Prostate gland (tissue), 2 donors: ENCODE measurements at places on chromosomes 16 and 17. TPM values are rescaled to one million over a fixed set of nuclear protein-coding genes. Genes with fewer than 3 reads are reported as not detected.

RND2 gene
- total RNA-seq: 1.6 TPM

- no peaks in the 10 kb centered on the region for H3K36me3 ChIP-seq
- no peaks in the 10 kb centered on the region for H3K4me1 ChIP-seq
- H3K27ac ChIP-seq: peak overlapping the region; percentile 52
- no peaks in the 10 kb centered on the region for H3K27me3 ChIP-seq
These were observed 9.0 kb upstream of the G6PC1 start for GRCh38 chr17:42891539-42892152.

DNA sequence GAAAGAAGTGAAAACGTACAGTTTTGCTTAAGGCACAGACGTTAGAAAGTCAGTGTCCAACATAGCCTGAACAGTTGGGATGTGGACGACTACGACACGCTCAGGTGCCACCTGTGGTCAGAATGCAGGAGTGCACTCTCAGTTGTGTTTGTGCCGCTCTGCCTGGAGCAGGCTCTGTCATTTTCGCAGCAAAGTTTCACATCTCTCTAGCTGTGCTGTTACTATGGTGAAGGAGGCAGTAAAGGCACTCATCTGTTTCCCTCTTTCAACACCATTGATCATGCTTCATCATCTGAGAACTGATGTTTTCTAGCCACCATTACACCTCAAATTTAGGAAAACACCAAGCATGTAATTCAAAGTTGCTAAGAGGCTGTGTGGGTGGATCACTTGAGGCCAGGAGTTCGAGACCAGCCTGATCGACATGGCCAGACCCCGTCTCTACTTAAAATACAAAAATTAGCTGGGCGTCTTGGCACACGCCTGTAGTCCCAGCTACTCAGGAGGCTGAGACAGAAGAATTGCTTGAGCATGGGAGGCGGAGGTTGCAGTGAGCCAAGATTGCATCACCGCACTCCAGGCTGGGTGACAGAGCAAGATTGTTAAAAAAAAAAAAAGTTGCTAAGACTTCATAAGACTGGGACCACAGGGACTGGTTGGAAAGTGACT is 44.9 kb upstream of the DNAJA2 start:
- H3K4me3 ChIP-seq: no peak overlapping the region
- H3K27me3 ChIP-seq: no peaks in the 10 kb centered on the region
- no peaks in the 10 kb centered on the region for H3K4me1 ChIP-seq
- H3K36me3 ChIP-seq: no peaks in the 10 kb centered on the region
- no peak overlapping the region for H3K27ac ChIP-seq

- DNase-seq: no peak
- no peaks in the 10 kb centered on the region for H3K36me3 ChIP-seq
- H3K27ac ChIP-seq: no peak overlapping the region
- no peak overlapping the region for H3K4me3 ChIP-seq
- no peaks in the 10 kb centered on the region for H3K27me3 ChIP-seq
These were observed 139.3 kb downstream of the GAS7 start for GRCh38 chr17:10058921-10059683.

DNA sequence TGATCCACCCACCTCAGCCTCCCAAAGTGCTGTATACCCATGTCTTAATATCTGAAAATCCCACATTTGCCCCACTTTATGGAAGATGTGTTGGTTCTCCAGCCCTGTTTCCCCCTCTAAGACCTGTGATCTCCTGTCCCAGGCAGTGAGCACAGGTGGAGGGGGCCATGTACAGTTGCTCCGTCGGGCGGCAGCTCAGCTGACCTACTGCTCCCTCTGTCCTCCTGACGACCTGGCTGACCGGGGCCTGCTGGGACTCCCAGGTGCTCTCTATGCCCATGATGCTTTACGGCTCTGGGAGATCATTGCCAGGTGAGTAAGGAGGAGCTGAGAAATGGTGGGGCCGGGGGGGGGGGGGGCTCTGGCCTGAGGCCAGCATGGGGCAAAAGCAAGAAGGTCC is 6.7 kb upstream of the RNASEK start:
- no peak for DNase-seq
- no peaks in the 10 kb centered on the region for H3K27me3 ChIP-seq
- no peaks in the 10 kb centered on the region for H3K36me3 ChIP-seq
- H3K4me1 ChIP-seq: peaks cover 3% of the 10 kb centered on the region

HBZ gene
- not detected for total RNA-seq

RNF135 gene
- 32.1 TPM for total RNA-seq

DNA sequence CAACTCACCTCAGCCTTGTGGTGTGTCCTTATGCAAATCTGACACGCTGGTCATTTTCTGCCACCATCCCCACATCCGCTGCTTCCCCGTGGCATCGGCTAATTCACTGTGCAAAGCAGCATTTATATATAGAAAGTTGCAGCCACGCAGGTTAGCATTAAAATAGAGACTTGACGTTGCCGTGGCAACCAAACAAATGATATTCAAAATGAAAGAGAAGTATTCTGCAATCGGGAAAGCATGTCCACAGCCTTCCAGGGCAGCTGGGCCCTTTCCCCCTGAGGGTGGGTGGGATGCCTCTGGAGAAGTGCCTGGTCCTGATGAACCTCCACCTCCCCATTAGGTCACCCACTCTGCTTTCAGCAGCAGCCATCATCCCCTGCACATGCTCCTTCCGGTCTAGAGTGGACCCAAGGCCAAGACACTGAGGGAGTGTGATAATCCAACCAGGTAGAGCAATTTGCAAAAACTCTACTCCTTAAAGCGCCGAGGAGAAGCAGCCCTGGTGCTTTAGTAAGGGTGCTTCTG is 138.7 kb downstream of the GAS7 start:
- no peak for DNase-seq
- H3K27me3 ChIP-seq: no peaks in the 10 kb centered on the region
- H3K36me3 ChIP-seq: no peaks in the 10 kb centered on the region
- peaks cover 5% of the 10 kb centered on the region for H3K4me1 ChIP-seq

- H3K27ac ChIP-seq: peak overlapping the region; percentile 6
- H3K4me1 ChIP-seq: no peaks in the 10 kb centered on the region
- DNase-seq: no peak
- H3K36me3 ChIP-seq: no peaks in the 10 kb centered on the region
These were observed 1.2 kb downstream of the RTN4RL1 start for GRCh38 chr17:2023692-2024571.

SHISA9 gene
- total RNA-seq: 20.5 TPM

GRCh38 chr16:83661656-83662055 is 146.1 kb upstream of the HSBP1 start:
- H3K27ac ChIP-seq: no peak overlapping the region
- H3K4me1 ChIP-seq: no peaks in the 10 kb centered on the region
- no peak for DNase-seq
- H3K27me3 ChIP-seq: no peaks in the 10 kb centered on the region
- H3K36me3 ChIP-seq: no peaks in the 10 kb centered on the region
- no peak overlapping the region for H3K4me3 ChIP-seq

DNA sequence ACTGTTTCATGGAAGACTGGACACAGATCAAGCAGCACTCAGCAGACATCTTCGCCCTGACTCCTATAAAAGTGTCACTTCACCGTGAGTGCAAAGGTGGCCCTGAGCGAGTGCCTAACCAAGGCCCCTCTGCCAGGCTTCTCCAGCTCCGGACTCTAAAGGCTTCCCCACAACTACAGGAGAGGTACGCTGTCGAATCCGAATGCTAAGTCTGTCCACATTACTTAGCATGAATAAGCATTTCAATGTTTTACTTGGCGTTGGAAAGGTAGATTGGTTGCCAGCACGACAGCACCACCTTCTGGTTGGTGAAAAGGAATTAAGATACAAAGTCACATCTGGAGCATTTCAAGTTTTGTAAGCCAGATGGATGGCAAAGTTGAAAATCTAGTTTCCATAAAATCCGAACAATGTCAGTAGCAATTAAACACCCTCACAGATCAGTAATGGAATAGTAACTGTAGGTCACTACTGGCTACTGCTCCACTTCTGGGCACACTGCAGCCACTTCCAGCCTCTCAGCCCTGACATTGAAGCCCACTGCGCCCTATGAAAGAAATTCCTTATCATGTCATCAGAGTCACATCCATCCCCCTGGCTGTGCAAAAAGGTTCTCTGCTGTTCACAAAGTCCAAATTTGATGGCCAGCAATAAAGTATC is 100.9 kb downstream of the PARN start:
- no peak overlapping the region for H3K4me3 ChIP-seq
- H3K36me3 ChIP-seq: no peaks in the 10 kb centered on the region
- peaks cover 7% of the 10 kb centered on the region for H3K4me1 ChIP-seq

DNA sequence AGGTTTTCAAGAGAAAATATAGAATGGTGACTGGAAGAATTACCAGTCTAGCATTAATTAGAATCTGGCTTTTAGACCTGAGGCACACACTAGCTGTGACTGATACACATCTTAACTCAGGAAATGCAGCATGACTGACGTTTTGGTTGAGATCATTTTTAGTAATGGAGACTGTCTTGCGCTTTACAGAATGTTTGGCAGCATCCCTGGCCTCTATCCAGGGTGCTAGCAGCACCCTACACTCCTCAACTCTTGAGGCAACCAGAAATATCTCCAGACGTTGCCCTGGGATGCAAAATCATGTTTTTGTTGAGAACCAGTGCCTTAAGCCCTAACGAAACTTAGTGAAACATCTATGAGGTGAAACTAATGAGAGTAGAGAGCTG is 109.0 kb downstream of the HS3ST3A1 start:
- no peak overlapping the region for H3K4me3 ChIP-seq
- no peak for DNase-seq
- H3K27ac ChIP-seq: no peak overlapping the region
- H3K4me1 ChIP-seq: no peaks in the 10 kb centered on the region
- H3K27me3 ChIP-seq: no peaks in the 10 kb centered on the region

- no peak overlapping the region for H3K4me3 ChIP-seq
- no peaks in the 10 kb centered on the region for H3K36me3 ChIP-seq
- H3K4me1 ChIP-seq: no peaks in the 10 kb centered on the region
- no peaks in the 10 kb centered on the region for H3K27me3 ChIP-seq
These were observed 168.6 kb downstream of the FTO start for GRCh38 chr16:53872248-53873221.

GRCh38 chr16:30903596-30903995 is 7.2 kb downstream of the CTF1 start:
- H3K4me1 ChIP-seq: no peaks in the 10 kb centered on the region
- no peak overlapping the region for H3K4me3 ChIP-seq
- no peak overlapping the region for H3K27ac ChIP-seq

C16orf82 gene
- total RNA-seq: not detected

DNA sequence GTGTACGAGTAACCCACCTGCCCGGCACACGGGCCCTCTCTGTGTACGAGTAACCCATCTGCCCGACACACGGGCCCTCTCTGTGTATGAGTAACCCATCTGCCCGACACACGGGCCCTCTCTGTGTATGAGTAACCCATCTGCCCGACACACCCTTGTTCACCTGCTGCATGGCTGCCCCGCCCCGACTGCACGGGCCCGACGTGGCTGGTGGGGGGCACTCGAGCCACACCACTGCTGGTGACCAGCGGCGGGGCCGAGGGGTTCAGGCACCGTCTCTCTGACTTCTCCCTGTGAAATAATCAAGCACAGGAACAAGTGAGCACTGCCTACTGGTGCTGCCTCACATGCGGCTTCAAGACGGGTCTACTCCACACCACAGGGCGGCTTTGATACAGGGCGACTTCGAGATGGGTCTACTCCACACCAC is 22.1 kb downstream of the MAP1LC3B start:
- H3K36me3 ChIP-seq: peaks cover 5% of the 10 kb centered on the region
- no peaks in the 10 kb centered on the region for H3K4me1 ChIP-seq
- no peak overlapping the region for H3K27ac ChIP-seq
- H3K27me3 ChIP-seq: no peaks in the 10 kb centered on the region
- no peak overlapping the region for H3K4me3 ChIP-seq

GRCh38 chr16:29644973-29645693 is 17.9 kb upstream of the SPN start:
- H3K27ac ChIP-seq: no peak overlapping the region
- no peak overlapping the region for H3K4me3 ChIP-seq
- H3K4me1 ChIP-seq: no peaks in the 10 kb centered on the region
- DNase-seq: no peak

PRAC1 gene
- total RNA-seq: 56.7 TPM

GRCh38 chr16:17509194-17509593 is 38.4 kb upstream of the XYLT1 start:
- H3K27ac ChIP-seq: no peak overlapping the region
- no peaks in the 10 kb centered on the region for H3K27me3 ChIP-seq
- no peaks in the 10 kb centered on the region for H3K4me1 ChIP-seq
- H3K4me3 ChIP-seq: no peak overlapping the region
- H3K36me3 ChIP-seq: no peaks in the 10 kb centered on the region

ASPHD1 gene
- 5.1 TPM for total RNA-seq

DNA sequence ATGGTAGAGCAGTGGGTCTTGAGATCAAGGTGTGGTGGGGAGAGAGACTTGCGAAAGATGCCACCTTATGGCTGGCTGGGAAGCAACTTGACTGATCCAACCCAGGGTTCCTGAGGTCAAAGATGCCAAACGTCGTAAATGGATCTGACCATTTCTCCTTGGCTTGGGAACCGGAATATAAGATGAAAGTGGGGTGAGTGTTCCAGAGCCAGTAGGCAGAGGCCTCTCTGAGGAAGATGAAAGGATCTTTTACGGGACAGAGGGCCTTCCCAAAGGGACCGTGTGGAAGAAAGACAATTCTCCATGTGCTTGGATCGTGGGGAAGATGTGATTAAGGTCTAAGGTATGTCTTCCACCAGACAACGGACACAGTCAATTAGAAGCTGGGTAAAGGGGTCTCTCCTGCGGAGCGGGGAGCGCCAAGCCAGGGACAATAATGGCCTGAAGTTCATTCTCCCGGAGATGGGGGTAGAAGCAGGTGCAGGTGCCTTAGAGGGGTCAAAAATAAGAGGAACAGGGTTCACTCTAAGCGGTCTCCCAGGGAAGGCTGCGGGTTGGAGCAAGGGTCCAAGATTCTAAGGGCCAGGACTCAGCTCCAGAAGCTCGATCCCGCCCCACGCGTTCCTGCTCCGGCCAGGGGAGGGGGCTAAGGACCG is 800 bp downstream of the FXR2 start:
- H3K36me3 ChIP-seq: no peaks in the 10 kb centered on the region
- no peaks in the 10 kb centered on the region for H3K27me3 ChIP-seq
- peak overlapping the region; percentile 97 for H3K27ac ChIP-seq
- DNase-seq: no peak

CRHR1 gene
- 1.4 TPM for total RNA-seq

- H3K4me1 ChIP-seq: no peaks in the 10 kb centered on the region
- no peak overlapping the region for H3K4me3 ChIP-seq
- H3K27me3 ChIP-seq: no peaks in the 10 kb centered on the region
- no peak overlapping the region for H3K27ac ChIP-seq
These were observed 107.1 kb downstream of the VPS53 start for GRCh38 chr17:607361-608147.

DNA sequence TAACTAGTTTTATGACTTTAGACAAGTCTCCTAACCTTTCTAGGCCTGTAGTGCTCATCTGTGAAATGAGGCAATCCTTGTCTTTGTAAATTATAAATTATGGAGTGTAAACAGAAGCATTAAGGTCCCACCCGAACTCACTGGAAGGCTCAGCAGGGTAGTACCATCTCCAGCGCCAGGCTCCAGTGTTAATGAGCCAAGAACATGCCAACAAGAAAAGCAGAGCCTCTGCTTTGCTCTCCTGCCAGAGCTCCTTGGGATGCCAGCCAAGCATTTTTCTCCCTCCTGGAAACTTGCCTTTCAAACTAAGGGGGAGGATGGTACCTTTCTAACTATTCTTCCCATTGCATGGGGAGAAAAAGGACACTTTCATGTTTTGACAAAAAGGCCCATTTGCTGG is 14.9 kb downstream of the LIMD2 start:
- H3K27ac ChIP-seq: peak overlapping the region; percentile 58
- no peak overlapping the region for H3K4me3 ChIP-seq
- no peaks in the 10 kb centered on the region for H3K27me3 ChIP-seq
- H3K4me1 ChIP-seq: peaks cover 14% of the 10 kb centered on the region
- peaks cover 14% of the 10 kb centered on the region for H3K36me3 ChIP-seq

GRCh38 chr16:71840052-71840451 is 5.7 kb upstream of the ATXN1L start:
- H3K27ac ChIP-seq: no peak overlapping the region
- DNase-seq: no peak
- no peaks in the 10 kb centered on the region for H3K27me3 ChIP-seq
- H3K4me1 ChIP-seq: no peaks in the 10 kb centered on the region
- no peaks in the 10 kb centered on the region for H3K36me3 ChIP-seq
